Dermis microvascular lymphatic vessel endothelial cell (primary cell): ENCODE measurements at places on chromosomes 4 and X. TPM values are rescaled to one million over a fixed set of nuclear protein-coding genes. Genes with fewer than 3 reads are reported as not detected.

LGI2 gene
- under 0.01 TPM in 1 of 2 replicates, not detected in the other for total RNA-seq

MAGIX gene
- 0.39 and 0.51 TPM in 2 replicates for total RNA-seq

SPACA5 gene
- not detected in 2 replicates for total RNA-seq

HS3ST1 gene
- 0.77 and 3.3 TPM in 2 replicates for total RNA-seq

AP1S2 gene
- total RNA-seq = 71.7 and 82.2 TPM in 2 replicates

FAT1 gene
- total RNA-seq = 0.90 and 2.3 TPM in 2 replicates

HTN3 gene
- not detected in 2 replicates for total RNA-seq

ADRA2C gene
- total RNA-seq = under 0.01 and 0.13 TPM in 2 replicates

NHSL2 gene
- total RNA-seq = 24.3 and 24.8 TPM in 2 replicates

CLNK gene
- total RNA-seq = under 0.01 TPM in 1 of 2 replicates, not detected in the other

CRMP1 gene
- total RNA-seq = 0.13 and 1.5 TPM in 2 replicates

FAM47C gene
- not detected in 2 replicates for total RNA-seq

GALNT7 gene
- total RNA-seq = 19.1 and 21.2 TPM in 2 replicates

TNMD gene
- not detected in 2 replicates for total RNA-seq

DDX53 gene
- total RNA-seq = not detected in 2 replicates

CPZ gene
- under 0.01 TPM in 1 of 2 replicates, not detected in the other for total RNA-seq

AFF2 gene
- total RNA-seq = 0.25 and 0.26 TPM in 2 replicates

NUDT10 gene
- total RNA-seq = under 0.01 TPM in 2 replicates
